ENCODE measurements at places on chromosomes 5 and 9. TPM values are rescaled to one million over a fixed set of nuclear protein-coding genes. Genes with fewer than 3 reads are reported as not detected.
A peak's percentile ranks its signal among the peaks of the same experiment; 100 is the strongest.

MELK gene
- total RNA-seq, result 53.2 TPM

ZNF462 gene
- total RNA-seq, result 101 TPM

PCDHGC5 gene
- 1.1 TPM for total RNA-seq

FTMT gene
- total RNA-seq, result not detected

TBC1D9B gene
- 64.9 TPM for total RNA-seq

NUTM2F gene
- 0.55 TPM for total RNA-seq

CAPSL gene
- not detected for total RNA-seq

DNA sequence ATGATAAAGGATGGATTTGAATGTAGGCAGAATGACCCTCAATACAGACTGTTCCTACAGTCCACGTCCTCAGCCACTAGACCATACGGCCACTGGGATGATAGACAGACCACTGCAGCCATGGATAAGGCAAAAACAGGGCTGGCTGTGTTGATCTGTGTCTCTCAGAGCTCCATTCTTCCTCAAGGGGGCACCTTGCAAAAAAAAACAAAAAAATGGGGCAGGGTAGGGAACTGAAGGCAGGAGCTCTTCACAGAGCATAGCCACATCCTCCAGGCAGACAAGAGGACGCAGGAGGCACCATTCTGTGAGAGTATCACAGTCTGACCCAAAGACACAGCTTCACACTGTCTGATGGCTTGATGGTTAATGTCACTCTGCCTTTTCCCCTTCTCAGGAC, 61.2 kb upstream of the GABRP start:
- no peak for DNase-seq

- DNase-seq, result no peak
Observed at GRCh38 chr5:62791059-62791458, 212.4 kb downstream of the LRRC70 start.

- DNase-seq, result no peak
Observed at GRCh38 chr5:106797996-106798395, 872.7 kb downstream of the EFNA5 start.

DNA sequence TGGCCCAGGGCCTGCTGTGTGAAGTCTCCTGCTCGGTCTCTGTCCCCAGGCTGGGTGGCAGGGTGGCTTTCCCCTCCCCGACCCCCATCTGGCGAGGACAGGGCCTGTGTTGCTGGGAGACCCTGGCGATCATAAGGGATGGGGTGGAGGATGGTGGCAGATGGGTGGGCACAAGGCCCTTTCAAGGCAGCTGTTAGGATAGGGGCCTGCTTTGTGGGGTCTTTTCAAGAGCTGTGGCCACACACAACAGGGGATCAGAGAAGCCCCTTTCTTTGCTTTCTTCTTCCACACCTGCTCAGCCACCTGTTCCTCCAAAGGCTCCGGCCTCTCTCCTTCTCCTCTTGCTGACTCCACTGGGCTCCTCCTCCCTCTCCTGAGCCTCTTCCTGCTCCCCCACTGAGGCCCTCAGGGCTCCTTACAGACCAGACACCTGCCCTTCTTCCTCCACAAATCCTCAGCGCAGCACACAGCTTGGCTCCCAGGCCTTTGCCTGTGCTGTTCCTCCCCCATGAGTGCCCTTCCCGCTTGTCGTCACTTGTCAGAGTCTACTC, 15.0 kb upstream of the NEURL1B start:
- peak; percentile 30 for DNase-seq

- no peak for DNase-seq
Observed at GRCh38 chr5:36402512-36402906, 100.8 kb upstream of the RANBP3L start.

DNA sequence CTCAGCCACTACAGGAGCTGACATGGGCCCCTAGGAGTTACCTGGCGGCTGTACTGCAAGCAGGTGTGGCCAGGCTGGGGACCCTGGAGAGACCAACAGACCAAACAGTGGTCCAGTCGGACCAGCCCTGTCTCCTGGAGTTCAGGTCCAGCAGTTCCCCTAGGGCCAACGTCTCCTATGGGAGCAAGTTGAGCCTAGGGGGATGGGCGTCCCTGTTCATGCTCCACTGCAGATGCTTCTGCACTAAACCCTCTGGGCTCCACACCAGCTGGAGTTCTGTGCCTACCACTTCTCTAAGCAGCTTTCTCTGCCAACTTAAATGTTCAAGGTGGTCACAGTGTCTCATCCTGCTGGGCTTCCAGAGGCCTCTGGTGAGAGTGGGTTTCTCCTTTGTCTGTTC, 20.6 kb upstream of the OMD start:
- DNase-seq, result no peak

- DNase-seq, result no peak
Observed at GRCh38 chr9:70488793-70489105, 74.3 kb upstream of the KLF9 start.

DNA sequence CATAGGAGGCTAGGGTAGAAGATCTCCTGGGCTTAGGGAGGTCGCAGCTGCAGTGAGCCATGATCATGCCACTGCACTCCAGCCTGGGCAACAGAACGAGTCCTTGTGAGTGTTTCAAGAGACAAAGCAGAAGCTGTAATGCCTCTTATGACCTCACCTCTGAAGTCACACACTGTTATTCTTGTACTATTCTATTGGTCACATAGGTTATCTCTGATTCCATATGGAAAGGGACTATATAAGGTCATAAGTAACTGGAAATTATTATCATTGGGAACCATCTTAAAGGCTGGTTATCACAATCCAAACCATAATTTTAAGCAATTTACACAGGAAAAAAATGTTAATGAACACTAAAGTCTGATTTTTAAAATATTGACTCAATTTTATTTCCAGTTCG, 17.9 kb upstream of the AFF4 start:
- no peak for DNase-seq

- no peak for DNase-seq
Observed at GRCh38 chr5:153551537-153552079, 61.1 kb downstream of the GRIA1 start.

- DNase-seq, result no peak
Observed at GRCh38 chr9:76454311-76454710, 4.7 kb upstream of the GCNT1 start.

DNA sequence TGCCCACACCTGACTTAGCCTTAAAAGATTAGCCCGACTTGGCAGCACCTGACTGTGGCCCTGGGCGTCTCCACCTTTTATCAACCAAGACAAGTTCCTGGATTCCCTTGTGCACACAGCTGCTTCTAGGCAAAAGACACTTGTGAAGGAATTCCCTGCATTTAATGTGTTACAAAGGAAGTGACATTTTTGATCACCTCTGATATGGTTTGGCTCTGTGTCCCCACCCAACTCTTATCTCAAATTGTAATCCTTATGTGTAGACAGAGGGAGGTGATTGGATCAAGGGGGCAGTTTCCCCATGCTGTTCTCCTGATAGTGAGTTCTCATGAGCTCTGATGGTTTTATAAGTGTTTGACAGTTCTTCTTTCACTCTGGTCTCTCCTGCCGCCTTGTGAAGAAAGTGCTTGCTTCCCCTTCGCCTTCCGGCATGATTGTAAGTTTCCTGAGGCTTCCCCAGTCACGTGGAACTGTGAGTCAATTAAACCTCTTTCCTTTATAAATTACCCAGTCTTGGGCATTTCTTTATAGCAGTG, 2.6 kb upstream of the CPEB4 start:
- DNase-seq, result no peak

- DNase-seq, result no peak
Observed at GRCh38 chr5:173664154-173664526, 47.7 kb upstream of the BOD1 start.

GRCh38 chr5:1510631-1511030, 13.1 kb downstream of the LPCAT1 start:
- DNase-seq, result peak; percentile 10

DNA sequence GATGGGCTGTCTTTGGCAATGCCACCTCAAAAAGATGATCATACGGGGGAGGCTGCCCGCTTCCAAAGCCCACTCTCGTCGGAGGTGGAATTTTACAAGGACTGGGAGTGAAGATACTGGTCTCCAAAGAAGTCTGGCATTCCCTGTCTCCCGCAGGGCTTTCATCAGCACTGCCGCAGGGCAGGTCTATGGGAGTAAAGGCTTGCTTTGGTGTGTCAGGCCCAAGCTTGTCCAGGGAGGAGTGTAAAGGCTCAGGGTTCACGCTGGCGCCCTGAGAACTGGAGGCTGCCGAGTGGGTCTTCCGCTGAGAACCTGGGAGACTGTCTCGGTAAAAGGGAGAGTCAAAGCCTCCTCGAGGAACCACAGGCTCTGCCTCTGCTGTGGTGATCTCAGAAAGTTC, 27.0 kb downstream of the SPACA9 start:
- no peak for DNase-seq

DNA sequence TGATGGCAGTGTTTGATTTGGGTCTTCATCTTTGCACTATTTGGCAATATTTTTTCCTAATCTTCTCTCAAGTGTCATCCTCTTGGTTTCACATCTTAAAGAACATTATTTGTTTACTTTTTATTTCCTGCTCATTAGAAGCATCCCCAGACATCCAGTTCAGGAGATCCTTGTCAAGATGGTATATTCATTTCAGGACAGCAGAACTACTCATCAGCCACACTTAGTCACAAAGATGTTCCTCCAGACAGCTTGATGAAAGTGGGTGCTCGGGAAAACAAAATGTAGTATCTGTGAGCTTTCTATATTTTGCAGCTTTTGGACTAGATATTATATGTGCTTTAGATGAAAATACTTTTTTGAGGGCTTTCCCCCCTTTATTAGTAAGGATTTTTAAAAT, 72.1 kb upstream of the SREK1 start:
- DNase-seq, result no peak

DNA sequence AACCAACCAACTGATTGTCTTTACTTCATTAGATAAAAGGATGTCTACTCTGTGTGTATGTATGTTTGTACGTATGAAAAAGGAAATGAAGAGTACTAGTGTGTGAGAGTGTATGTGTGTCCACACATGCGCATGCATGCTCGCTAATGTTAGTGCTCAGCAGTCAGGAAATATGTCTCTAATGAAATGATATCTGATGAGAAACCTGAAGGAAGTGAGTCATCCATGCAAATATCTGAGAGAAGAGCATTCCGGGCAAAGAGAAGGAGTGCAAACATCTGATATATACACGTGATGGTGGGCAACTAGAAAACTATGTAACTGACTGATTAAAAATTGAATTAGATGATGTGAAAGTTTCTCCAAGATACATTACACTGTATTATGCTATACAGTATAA, 29.6 kb upstream of the UGCG start:
- DNase-seq, result no peak

GRCh38 chr5:54837093-54837492, 148.3 kb downstream of the ESM1 start:
- DNase-seq, result no peak

- no peak for DNase-seq
Observed at GRCh38 chr9:82436475-82436874, 447.9 kb downstream of the SPATA31D1 start.

DNA sequence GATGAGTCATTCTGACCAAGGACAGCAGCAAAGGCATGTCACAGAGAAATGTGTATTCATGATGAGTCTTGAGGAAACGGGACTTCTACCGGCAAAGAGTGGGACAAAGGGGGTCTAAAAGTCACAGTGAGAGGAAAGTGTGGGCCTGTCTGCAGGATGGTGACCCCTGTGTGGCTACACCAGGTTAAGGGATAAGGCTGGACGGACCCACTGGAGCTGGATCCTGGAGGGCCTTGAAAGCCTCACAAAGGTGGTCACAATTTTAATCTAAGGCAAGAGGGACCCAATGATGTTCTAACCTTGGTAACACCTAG, 176.5 kb downstream of the CDK5RAP2 start:
- DNase-seq, result no peak

GRCh38 chr5:125530833-125531615, 784.6 kb upstream of the ZNF608 start:
- DNase-seq, result no peak

DNA sequence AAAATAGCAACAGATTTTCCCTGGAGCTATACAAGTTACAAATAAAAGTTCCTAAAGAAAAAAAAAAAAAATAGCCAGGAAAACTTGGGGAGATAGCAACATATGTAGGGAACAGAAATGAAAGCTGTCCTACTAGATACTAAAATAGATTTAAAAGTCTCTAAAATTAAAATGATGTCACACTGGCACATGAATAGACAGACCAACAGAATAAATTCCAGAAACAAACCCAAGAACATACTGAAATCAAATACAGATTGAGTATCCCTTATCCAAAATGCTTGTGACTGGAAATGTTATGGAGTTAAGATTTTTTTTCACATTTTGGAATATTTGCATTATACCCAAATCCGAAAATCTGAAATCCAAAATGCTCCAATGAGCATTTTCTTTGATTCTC, 23.8 kb downstream of the GOLPH3 start:
- no peak for DNase-seq

GRCh38 chr5:178116143-178116885, 3.0 kb downstream of the N4BP3 start:
- peak; percentile 56 for DNase-seq

DNA sequence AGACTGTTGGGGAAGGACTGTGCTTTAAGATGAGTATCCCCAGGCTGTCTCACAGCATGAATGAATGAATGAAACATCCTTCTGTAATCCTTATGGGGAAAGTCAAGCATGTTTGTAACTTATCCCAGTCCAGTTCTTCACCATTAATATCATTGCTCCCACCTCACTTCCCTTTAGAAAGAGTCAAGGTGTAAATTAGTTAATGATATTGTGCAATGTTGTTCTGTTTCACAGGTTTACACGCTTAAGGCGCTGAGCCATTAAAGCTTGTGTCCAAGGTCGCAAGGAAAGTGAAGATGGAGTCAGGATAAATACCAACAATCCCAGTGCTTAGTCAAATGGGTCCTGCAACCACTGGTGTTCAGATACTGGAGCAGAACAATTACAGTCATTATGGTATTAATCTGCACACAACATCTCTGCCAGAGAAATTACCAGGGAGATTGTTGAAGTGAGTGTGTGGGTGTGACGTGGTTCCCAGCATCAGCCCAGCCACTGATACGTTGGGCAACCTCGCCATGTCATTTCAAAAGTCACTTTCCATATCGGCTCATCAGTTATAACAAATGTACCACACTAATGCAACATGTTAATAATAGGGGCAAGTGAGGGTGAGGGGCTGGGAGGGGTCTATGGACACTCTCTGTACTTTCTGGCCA, 1.5 kb upstream of the MYO10 start:
- no peak for DNase-seq

DNA sequence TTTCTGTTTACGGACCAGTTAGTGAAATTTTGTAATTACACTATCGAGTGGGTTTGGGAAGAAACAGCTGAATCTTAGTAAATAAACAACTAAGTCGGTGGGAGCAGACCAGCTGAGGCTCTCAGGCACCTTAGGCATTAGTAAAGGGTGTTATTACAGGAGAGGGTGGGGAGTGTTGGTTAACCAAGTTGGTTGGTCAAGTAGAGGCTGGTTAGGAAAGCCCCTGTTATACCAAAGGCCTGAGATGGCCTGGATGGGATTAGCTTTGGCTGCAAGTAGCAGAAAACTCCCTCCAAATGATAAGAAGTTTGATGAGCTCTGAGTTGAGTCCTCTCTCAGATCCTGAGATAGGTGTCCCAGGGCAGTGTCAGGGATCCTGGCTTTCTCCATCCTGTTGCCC, 81.3 kb downstream of the PPARGC1B start:
- DNase-seq, result no peak

GRCh38 chr5:95669540-95669939, 13.3 kb downstream of the SPATA9 start:
- no peak for DNase-seq

Data from WTC11 (cell line).